ENCODE measurements at places on chromosomes 16 and 17. TPM values are rescaled to one million over a fixed set of nuclear protein-coding genes. Genes with fewer than 3 reads are reported as not detected.

Gene CCT6B
- total RNA-seq = 1.8 TPM

Gene MMP28
- total RNA-seq = 8.3 TPM

Gene SLC5A2
- total RNA-seq = 0.26 TPM

Gene EFCAB13
- total RNA-seq = 2.6 TPM

Gene PHLPP2
- total RNA-seq = 5.9 TPM

Gene LPCAT2
- total RNA-seq = 9.1 TPM

Gene CHST5
- total RNA-seq = not detected

Gene DVL2
- total RNA-seq = 41.5 TPM

Gene GDE1
- 29.7 TPM for total RNA-seq

Gene GP2
- 14,662 TPM for total RNA-seq

Gene ADAMTS18
- 2.6 TPM for total RNA-seq

Gene VAMP2
- 26.4 TPM for total RNA-seq

Gene GUCY2D
- total RNA-seq = not detected

Gene EME2
- total RNA-seq = 13.5 TPM
